ENCODE measurements at places on chromosomes 13 and 19.

- DNase-seq, result no peak
Observed at GRCh38 chr19:3494559-3494958, 5.9 kb downstream of the DOHH start.

- DNase-seq, result no peak
Observed at GRCh38 chr13:33004511-33004910, 11.7 kb upstream of the KL start.

GRCh38 chr19:41192574-41193429 lies at the start of gene CYP2S1:
Gene CYP2S1, plus strand, starts transcription at chr19:41193219. Its CDS starts 46 bp downstream, at chr19:41193265.
- DNase-seq, result no peak

DNA sequence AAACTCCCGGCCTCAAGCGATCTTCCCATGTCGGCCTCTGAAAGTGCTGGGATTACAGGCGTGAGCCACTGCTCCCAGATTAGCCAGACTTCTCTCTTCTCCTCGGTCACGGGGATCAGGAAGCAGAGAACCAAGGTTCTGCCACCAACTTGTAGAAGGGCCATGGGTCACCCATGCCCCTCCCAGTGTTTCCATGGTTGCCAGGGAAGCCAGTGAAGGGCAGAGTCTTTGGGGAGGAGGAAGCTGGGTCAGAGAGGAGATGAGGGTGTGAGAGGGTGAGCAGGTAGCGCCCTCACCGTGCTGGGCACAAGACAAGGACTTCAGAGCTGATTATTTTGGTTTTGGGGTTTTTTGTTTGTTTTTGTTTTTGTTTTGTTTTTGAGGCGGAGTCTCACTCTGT lies 77.1 kb downstream of the GNG7 start:
- no peak for DNase-seq

DNA sequence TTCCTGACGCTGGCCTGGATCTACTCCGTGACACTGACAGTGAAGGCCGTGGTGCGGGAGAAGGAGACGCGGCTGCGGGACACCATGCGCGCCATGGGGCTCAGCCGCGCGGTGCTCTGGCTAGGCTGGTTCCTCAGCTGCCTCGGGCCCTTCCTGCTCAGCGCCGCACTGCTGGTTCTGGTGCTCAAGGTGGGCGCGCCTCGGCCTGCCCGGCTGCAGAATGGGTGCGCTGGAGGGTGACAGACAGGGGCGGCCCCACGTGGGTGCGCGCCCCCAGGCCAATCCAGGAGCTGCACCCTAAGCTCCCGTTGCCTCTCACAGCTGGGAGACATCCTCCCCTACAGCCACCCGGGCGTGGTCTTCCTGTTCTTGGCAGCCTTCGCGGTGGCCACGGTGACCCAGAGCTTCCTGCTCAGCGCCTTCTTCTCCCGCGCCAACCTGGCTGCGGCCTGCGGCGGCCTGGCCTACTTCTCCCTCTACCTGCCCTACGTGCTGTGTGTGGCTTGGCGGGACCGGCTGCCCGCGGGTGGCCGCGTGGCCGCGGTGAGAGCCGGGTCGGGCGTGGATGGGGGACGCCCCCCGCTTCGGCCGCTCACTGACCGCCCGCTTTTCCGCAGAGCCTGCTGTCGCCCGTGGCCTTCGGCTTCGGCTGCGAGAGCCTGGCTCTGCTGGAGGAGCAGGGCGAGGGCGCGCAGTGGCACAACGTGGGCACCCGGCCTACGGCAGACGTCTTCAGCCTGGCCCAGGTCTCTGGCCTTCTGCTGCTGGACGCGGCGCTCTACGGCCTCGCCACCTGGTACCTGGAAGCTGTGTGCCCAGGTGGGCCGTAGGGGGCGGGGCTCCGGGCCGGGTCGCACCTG lies 7.2 kb downstream of the ABCA7 start:
- DNase-seq, result no peak

DNA sequence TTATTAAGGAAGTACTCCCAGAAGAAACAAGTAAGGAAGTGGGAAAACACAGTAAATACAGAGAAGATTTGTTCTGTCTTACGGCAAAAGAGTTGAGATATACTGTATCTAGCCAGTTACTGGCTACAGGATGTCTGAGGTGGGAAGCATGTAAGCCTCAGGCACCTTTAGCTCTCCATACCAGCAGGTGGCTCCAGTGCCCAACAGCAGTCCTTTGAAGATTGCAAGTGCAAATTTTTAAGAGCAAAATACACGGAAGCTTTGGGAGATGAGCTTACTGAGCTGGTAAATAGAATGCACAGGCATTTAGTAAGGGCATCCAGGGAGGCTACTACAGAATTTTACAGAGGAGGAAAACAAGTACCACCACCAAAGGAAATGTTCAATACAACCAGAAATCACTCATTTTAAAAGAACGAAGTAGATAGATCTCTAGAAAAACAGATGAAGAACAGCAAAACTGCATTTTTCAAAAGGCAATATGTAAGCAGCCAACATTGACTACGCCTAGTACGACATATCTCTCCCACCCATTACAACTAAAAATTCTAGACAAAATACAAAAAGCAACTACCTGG lies 57.9 kb upstream of the VSTM2B start:
- no peak for DNase-seq

- no peak for DNase-seq
Observed at GRCh38 chr19:42374826-42375376, 15.2 kb downstream of the CNFN start.

DNA sequence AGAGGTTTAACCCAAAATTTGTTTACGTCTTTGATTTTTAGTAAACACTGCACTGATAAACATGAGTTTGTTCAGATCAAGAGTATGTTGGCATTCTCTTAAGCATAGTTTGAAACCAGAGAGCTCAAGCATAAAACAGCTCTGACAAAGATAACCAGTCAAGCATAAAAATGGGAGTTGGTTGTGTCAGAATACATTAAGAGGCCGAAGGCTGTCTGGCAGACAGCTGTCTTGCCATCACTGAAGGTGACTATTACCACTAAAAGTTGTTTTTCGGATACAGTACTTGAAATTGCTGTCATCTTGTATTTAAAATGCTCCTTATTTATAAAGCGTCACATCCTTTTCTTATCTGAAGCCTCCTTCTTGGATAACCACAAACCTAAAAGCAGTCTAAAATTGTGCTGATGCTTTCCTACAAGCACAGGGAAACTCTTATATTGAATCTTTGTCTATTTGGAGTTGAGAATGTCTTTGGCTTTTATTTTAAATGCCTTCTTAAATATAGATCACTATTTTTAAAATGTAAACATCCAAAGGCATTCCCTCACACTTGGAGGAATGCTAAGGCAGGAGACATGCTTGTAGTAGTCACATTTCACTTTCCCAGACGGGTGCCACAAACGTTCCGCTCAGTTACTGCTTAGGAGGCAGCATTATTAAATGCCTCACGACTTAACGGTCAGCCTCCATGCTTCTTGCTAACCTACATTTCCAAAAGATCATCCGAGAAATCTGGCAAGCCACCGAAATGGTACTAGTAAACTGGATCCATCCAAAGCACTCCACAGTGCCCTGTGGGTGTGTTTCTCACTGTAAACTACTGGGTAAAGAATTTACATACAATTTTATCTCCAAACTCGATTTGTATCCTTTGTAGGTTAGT lies 1.5 kb downstream of the SMAD9 start:
- no peak for DNase-seq

DNA sequence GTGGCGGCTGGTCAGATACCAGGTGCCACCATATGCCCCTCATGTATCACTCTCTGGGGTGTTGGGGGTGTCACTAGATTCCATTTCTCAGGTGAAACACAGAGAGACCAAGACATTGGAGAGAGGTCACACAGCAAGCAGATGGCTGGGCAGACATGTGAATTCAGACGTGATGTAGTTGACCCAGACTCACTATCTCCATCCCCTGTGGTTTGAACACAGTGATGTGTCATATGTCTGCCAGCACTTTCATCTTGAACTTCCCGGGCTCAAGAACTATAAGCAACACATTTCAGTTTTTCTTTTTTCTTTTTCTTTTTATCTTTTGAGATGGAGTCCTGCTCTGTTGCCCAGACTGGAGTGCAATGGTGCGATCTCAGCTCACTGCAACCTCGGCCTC lies 16.1 kb upstream of the UPF1 start:
- DNase-seq, result no peak

GRCh38 chr19:51131780-51132680 lies 7.3 kb downstream of the SIGLEC9 start:
- DNase-seq, result no peak

DNA sequence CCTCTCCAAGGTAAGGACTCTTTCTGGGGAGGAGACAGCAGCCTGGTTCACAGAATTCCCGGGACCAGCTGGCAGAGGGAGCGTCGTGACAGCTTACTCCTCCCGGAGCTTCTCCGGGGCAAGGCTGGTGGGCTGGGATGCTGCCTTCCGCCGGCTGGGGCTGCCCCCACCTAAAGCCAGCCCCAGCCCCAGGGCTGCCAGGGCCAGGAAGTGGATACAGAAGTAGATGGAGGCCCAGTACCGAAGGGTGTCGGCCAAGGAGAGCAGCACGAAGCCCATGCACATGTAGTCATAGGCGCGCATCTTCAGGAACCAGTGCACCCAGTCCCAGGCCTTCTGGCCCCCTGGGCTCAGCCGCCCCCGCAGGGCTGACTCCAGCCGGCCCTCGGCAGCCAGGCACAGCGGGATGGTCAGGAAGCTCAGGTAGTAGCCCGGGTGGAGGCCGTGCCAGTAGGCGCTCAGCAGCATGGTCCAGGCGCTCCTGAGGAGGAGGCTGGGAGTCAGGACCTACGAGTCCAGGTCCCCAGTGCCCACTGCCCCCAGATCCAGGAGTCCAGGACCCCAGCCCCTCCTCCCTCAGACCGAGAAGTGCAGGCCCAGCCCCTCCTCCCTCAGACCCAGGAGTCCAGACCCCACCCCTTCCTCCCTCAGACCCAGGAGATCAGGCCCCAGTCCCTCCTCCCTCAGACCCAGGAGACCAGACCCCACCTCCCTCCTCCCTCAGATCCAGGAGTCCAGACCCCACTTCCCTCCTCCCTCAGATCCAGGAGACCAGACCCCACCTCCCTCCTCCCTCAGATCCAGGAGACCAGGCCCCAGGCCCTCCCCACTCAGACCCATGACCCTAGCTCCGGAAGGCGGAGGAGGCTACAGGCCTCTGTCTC lies 1.2 kb upstream of the TMC4 start:
- no peak for DNase-seq

DNA sequence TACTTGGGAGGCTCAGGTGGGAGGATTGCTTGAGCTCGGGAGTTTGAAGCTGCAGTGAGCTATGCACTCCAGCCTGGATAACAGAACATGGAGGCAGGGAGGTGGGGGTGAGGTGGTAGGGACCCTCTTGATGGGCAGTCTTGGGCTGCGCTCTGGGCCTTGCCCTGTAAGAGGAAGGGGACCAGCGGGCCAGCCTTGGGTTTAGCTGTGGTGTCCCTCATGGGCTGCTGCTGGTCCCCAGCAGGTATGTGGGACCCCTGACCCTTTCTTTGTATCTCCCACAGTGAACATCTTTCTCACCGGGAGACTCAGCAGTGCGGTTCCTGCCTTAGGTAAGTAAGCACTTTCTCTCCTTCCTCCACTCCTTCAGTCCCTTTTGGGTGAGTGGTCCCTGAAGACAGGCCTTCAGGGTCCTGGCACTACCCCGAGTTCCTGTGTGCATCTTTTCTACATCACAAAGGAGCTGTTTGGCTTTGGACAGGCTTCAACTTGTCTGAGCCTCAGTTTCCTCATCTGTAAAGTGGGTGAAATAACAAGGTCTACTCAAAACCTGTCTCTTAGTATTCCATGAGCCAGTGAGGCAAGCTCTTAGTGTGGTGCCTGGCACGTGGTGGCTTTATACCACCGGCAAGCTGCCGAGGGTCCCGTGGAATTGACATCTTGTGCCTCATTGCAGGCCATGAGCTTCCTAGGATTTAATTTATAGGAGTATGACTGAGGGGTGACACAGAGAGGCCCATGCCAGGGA lies 2.5 kb downstream of the LRP3 start:
- DNase-seq, result no peak

- no peak for DNase-seq
Observed at GRCh38 chr13:37179645-37180044, 74.2 kb upstream of the CSNK1A1L start.

DNA sequence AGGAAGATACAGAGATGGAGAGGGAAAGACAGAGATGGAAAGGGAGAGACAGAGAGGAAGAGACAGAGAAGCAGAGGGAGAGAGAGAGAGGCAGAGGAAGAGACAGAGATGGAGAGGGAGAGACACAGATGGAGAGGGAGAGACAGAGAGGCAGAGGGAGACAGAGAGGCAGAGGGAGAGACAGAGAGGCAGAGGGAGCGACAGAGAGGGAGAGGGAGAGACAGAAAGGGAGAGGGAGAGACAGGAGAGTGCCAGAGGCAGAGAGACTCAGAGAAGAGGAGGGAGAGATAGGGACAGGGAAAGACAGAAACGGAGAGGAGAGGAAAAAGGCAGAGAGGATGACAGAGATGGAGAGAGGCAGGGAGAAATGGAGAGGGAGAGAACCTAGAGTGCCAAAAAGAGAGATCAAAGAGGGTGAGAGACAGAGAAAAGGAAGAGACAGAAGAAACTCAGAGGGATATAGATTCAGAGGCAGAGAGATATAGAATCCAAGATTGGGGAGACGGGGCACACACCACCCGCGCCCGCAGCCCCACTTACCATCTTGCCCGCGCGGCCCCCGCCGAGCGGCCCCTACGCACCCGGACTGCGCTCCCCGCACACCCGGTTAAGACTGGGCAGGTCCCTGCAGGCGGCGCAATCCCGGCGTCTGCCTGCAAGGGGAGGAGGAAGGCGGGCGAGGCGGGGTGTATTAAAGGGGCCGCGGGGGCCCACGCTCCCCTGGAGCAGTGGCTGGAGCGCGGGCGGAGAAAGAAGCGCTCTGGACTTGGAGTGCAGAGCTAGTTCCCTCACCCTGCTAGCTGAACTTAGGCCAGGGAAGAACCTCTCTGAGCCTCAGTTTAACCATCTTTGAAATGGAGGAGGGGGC lies 10.7 kb downstream of the TM6SF2 start:
- DNase-seq, result no peak

- no peak for DNase-seq
Observed at GRCh38 chr19:4974880-4975469, 6.1 kb downstream of the KDM4B start.

GRCh38 chr19:4062419-4063368 lies 4.0 kb downstream of the ZBTB7A start:
- no peak for DNase-seq

DNA sequence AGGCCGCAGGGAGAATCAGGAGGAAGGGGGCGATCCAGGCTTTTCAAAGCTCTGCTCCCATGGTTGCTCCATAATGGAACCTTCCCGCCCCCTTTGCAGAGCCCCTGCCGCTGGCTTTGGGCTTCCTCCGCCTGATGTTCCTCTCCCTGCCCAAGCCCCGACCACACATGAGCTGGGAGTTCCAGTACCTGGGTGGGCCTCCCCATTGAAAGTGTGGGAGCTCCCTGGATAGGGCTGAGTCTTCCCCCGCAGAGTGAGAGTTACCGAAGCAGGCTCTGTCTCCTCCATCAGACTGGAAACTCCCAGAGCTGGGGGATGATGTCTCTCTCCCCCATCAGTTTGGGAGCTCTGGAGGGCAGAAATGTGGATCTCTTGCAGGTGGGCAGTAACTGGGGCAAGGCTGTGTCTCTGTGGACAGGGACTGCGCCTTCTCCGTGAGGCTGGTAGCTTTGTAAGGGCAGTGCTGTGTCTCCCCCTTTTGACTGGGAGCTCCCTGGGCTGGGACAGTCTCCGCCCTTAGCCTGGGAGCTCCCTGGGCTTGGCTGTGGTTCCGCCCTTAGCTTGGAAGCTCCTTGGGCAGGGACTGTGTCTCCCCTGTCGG lies 722 bp downstream of the DCAF15 start:
- no peak for DNase-seq

- DNase-seq, result no peak
Observed at GRCh38 chr13:97194479-97194878, 27.7 kb upstream of the MBNL2 start.
